Stimulated activated CD4-positive, alpha-beta T cell treated with anti-CD3 and anti-CD28 coated beads, Interleukin-12 subunit alpha, Interleukin-12 subunit beta, amount 100 ng/mL, for 24 hours (primary cell): ENCODE measurements at places on chromosomes 12 and 14.

DNA sequence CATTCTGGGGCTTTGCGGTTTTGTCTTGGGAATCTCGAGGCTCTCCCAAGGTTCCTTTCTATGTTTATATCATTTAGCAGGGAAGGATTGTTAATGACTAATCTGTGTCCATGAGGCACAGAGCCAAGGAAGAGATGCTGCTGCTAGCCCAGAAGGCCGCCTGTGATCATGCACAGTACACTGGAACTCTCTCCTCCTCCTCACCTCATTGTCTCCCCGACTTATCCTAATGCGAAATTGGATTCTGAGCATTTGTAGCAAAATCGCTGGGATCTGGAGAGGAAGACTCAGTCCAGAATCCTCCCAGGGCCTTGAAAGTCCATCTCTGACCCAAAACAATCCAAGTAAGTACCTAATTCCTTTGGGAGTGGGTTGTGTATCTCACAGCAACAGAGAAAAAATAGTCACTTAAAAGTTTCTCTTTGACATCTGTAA is at the start of gene NR1H4:
Gene NR1H4 (plus strand): TSS at position 151 of the 435 bp plus-strand sequence. CDS start 19,458 bp downstream, outside the sequence.
- no peak for DNase-seq

- DNase-seq: no peak
Measured at GRCh38 chr14:69090187-69090789, 62.6 kb downstream of the DCAF5 start.

DNA sequence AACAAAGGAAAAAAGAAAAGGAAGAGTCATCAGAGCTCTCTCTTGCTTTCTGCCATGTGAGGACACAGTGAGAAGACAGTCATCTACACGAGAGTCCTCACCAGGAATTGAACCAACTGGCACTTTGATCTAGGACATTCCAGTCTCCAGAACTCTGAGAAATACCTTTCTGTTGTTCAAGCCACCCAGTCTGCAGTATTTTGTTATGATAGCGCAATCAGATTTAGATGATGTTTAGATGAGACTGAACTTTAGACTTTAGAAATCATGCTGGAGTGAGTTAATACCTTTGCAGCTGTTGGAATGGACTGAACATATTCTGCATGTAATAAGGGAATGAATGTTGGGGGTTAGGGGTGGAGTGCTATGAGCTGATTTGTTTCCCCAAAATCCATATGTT is 28.1 kb upstream of the RAB21 start:
- DNase-seq: no peak

DNA sequence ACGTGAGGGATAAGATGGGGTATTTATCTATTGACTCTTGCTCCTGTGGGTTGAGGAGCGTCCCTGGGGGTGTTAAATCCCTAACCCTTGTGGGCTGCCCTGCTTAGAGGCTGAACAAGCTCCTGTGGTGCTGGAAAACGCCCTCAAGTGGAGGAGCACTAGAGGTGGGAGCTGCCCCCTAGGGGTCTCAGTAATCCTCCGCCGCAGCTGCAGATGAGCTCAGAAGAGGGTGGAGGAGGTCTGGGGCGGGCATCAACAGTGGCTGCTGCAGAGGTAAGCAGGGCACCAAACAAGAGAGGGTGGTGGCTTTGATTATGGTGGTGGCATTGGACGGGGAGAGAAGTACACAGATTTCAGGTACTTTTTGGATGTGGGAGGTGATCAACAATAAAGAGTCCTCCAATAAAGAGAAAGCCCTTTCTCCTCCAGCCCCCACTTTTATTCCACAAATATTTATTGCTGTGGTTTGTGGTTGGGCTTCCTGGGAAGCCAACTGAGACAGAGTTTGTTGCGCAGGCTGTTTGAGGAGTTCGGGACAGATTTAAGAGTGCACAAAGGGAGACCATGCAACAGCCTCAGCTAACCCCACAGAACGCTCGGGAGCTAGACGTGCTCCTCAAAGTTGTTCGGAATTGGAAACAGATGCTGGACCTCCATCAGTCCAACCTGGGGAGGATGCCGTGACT is 179.9 kb downstream of the ADCK1 start:
- no peak for DNase-seq
